ENCODE measurements at places on chromosomes 6 and 20. TPM values are rescaled to one million over a fixed set of nuclear protein-coding genes. Genes with fewer than 3 reads are reported as not detected.
A peak's percentile ranks its signal among the peaks of the same experiment; 100 is the strongest.

Gene WFDC12
- not detected for total RNA-seq

Gene OR2B6
- total RNA-seq: 1.5 TPM

DNA sequence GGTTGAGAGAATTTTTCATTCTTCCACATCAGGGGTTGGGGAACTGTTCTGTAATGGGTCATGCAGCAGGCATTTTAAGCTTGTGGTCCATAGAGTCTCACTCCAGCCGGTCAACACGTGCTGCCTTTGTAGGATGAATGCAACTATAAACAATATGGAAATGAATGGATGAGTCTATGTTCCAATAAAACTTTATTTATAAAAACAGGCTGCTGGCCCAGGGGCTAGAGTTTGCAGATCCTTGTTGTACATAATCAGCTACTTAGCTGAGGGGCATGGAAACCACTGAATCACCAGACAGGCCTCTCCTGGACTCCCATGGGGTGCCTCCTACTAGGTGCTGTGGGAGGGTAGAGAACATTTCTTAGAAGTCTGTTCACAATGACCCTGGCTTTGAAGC is 243.4 kb downstream of the BMP7 start:
- no peak overlapping the region for H3K4me3 ChIP-seq
- no peak for DNase-seq
- H3K4me1 ChIP-seq: no peaks in the 10 kb centered on the region
- H3K27me3 ChIP-seq: peaks cover 100% of the 10 kb centered on the region
- H3K27ac ChIP-seq: no peak overlapping the region

- peaks cover 5% of the 10 kb centered on the region for H3K4me1 ChIP-seq
- H3K27ac ChIP-seq: no peak overlapping the region
- H3K4me3 ChIP-seq: no peak overlapping the region
- no peak for DNase-seq
- no peaks in the 10 kb centered on the region for H3K27me3 ChIP-seq
- no peaks in the 10 kb centered on the region for H3K36me3 ChIP-seq
Measured at GRCh38 chr6:128557081-128557480, 36.7 kb upstream of the PTPRK start.

- H3K27me3 ChIP-seq: no peaks in the 10 kb centered on the region
- H3K4me3 ChIP-seq: peak overlapping the region; percentile 13
- DNase-seq: peak; percentile 58
- H3K27ac ChIP-seq: peak overlapping the region; percentile 98
Measured at GRCh38 chr20:53826597-53827291, 233.1 kb upstream of the ZNF217 start.

Data from Calu3 (cell line).